ENCODE measurements at places on chromosomes 1 and 21.
A peak's percentile ranks its signal among the peaks of the same experiment; 100 is the strongest.

DNA sequence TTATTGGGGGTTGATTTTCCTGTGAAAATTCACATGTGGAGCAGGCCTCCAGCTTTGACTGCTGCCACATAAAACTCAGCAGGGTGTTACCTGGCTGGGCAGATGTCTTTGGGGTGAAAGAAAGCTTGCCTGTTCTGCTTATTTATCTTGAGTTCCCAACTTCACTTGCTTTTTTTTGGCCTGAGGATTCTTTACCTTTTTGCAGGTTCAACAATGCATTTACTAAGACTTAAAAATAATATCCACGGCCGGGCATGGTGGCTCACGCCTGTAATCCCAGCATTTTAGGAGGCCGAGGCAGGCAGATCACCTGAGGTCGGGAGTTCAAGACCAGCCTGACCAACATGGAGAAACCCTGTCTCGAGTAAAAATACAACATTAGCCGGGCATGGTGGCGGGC, 509.1 kb downstream of the KIF26B start:
- DNase-seq, result no peak

DNA sequence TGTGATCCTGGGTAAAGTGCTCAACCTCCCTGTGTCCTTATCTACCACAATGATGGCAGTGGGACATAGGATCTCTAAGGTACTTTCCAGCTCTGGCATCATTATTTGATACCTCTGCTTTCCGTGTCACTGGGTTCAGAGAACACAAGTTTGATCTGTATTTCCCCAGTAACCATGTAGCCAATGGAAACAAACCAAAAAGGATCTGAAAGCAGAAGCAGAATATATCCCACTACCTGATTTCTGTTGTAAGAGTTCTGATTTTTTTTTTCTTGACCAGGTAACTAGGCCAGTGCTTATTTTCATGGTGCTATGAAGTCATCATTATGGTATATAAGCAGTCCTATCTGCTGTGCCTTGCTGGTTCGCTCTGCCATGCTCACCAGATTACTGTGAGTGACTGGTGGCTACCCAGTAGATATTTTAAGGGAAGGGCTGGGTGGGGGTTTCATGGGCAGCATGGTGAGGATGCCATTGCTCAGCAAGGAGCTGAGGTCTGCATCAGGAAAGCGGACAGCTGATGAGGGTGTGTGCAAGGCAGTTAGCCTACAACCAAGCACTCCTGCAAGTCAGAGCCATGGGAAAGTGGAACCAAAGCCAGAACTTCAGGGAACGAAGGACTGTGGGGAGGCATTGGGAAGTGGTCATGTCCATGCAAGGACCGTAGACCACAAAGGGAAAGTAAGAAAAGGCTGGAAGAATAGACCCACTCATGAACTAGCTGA, 104.9 kb upstream of the EDEM3 start:
- no peak for DNase-seq

DNA sequence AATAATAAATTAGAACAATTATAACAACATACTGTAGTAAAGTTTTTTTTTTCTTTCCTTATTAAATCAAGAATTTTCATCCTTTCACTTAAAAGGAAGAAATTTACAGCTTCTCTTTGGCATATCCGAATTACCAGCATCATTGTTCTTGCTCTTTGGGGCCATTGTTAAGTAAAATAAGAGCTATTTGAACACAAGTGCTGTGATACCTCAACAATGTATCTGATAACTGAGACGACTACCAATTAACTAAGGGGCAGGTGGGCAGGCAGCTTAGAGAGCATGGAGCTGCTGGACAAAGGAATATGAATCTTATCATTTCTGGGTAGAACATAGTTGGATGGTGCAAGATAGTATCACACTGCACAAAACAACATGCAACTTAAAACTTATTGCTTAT, 719.9 kb upstream of the TMPRSS15 start:
- peak; percentile 31 for DNase-seq

- no peak for DNase-seq
Observed at GRCh38 chr1:237702161-237702560, 188.6 kb downstream of the ZP4 start.

DNA sequence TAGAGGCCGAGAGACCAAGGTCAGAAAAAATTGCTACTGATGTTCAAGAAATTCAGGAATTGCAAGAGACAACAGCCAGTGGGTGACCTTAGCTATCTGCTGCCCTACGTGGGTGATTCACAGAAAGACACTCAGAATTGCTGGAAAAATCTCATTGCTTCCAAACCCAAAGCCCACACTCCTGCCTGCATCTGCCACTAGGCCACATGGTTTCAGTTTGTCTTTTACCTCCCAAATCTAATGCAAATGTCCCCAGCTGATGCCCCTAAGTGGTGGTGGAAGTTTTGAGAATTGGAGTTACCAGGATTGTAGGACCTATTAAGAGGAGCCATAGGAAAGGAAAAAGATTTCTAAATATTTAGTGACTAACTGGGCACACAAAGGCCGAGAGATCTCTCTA, 341.5 kb upstream of the CHRM3 start:
- no peak for DNase-seq

DNA sequence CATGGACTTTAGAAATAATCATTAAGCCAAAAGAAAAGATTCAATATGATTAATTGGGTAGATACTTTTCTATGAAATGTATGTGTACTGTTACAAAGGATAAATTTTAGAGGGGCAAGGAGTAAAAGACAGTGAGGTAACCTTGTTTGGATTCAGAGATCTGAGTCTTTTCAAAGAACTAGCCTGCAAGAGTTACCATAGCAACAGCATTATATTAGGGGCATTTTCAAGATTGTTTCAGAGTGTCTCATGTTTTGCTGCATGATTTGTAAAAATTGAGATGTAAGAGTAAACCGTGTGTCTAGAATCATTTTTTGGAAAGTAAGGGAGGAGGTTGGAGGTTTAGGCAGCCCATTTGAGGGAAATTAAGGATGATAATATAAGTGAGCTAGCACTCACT, 70.6 kb upstream of the KIAA1614 start:
- DNase-seq, result no peak

DNA sequence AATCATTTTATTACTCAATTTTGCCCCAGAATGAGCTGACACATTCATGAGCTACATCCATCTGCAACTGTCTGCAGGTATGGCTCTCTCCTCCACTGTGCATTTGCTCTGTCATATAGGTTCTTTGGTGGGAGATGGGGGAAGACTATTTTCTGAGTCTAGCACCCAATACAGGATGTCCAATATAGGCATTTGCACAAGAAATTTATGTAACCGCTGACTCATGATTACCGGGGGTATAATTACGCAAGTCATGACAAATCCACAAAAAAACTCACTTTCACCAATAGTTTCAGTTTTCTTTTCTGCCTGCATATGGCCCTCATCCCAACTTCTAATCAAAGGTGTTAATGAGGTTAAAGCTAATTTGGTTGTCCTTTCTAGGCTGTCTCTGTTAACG, 17.5 kb upstream of the VSIG8 start:
- DNase-seq, result no peak

DNA sequence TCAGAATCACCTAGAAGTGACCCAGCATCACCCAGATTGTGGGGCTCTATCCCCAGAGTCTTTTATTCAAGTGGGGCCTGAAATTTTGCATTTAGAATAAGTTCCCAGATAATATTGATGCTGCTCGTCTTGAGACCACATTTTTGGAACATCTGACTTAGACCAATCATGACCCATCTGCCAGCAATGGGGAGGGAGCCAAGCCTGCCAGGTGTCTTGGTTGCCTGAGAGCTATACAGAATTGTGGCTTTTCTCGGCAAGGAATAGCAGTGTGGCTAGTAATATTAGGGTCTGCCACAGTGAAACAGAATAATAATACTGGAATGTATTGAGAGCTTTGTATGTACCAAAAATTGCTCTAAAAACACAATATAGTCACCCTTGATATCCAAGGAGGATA, 31.1 kb upstream of the RGS8 start:
- DNase-seq, result no peak

- peak; percentile 8 for DNase-seq
Observed at GRCh38 chr1:160211046-160211790, 6.0 kb downstream of the PEA15 start.

DNA sequence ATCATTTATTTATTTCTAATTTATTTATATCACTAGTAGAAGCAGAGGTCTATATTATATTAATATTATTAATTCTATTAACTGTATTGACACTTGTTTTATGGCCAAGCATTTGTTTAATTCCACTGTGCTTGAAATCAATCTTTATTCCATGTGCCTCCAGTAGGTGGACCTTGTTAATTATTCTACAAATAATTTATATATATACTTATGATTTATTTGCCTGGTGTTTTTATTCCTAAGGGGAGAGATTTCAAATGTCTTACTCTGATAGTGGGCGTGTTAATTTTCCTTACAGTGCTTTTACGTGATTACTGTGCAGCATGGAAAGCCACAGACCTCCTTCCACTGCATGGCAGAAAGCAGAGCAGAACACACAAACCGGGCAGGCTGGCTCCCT, 17.5 kb upstream of the OR6N2 start:
- no peak for DNase-seq

DNA sequence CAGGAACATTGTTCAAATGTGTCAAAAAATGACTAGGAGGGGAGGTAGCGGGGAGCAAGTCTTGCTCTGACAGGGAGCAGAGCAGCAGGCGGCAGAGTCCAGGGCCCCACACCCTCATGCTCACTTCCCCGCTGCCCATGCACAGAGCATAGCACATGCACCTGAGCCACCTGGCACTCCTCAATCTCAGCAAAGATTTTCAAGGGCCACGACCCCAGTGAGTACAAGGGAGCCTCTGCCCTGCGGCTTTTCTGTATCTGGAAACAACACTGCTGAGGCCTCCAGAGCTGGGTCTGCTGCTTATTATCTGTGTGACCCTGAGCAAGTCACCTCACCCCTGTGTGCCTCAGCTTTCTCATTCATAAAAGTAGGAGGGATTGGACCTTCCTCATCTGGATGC, 1.1 kb upstream of the GJB3 start:
- no peak for DNase-seq

DNA sequence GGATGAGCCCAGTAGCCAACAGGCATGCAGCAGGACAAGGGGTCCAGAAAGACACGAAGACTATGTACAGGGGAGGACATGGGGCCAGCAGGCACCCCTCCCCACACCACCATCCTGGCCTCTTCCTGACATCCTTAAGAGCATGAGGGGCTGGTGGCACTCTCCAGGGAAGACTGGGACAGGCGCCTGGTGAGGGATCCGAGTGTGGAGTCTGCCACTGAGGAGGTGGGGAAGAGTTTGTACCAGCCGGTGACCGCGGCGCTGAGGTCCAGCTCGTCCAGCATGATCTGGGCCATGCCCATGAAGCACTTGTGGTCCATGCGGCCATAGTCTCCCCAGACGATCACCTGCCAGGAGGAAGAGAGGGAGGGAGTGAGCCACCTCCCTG, 39.1 kb downstream of the RIMS3 start:
- DNase-seq, result no peak

GRCh38 chr1:222914861-222915632, 100.2 kb downstream of the DISP1 start:
- no peak for DNase-seq

GRCh38 chr1:206495493-206496046, 11.8 kb upstream of the RASSF5 start:
- no peak for DNase-seq

- no peak for DNase-seq
Observed at GRCh38 chr1:12029720-12030339, 10.5 kb downstream of the MIIP start.

DNA sequence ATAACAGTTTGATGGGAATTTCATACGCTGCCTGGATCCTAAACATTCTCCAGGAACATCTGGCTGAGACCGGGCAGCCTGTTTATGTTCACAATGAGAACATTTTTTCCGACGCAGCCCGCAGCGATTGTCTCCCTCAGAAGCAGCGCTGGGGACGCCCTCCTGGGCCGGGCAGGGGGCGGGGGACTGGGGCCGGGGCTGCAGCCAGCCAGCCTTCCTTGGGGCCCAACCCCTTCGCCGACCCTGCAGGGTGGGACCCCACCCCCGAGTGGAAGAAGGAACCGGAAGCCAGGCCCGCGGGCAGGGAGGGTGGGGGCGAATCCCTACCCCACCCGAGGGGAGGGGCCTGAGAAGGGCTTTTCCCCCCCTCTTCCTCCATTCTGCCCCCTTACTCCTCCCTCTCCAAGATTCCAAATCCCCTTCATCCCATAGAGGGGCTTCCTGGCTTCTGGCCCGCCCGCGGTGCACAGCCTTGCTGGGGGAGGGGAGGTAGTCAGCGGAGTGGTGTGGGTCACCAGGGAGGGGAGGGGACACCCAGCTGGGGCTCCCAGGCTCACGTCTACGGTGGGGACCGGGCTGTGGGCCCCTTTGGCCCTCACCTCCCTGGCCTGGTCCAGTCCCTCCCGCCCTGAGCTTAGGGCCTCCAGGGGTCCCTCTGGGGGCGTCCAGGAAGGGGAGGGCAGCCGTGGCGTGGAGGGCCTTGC, 60.6 kb downstream of the WNT9A start:
- no peak for DNase-seq

DNA sequence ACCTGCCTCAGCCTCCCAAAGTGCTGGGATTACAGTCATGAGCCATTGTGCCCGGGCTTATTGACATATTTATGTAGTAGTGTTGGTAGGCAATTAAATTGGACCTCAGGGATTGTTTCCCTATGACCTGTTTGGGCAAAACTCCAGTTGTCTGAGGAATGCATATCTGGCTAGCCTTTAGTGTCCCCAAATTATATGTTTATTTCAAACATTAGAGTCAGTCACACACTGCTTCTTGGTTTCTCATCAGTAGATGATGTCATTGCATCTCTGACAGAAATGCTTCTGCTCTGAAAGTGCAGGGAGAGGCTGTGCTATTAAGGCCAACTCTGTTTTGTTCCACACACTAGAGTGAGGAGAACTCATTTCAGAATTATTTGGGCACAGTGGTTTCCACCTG, 12.5 kb downstream of the PIP5K1A start:
- DNase-seq, result no peak

GRCh38 chr1:114099268-114099667, 54.4 kb downstream of the SYT6 start:
- DNase-seq, result peak; percentile 78

DNA sequence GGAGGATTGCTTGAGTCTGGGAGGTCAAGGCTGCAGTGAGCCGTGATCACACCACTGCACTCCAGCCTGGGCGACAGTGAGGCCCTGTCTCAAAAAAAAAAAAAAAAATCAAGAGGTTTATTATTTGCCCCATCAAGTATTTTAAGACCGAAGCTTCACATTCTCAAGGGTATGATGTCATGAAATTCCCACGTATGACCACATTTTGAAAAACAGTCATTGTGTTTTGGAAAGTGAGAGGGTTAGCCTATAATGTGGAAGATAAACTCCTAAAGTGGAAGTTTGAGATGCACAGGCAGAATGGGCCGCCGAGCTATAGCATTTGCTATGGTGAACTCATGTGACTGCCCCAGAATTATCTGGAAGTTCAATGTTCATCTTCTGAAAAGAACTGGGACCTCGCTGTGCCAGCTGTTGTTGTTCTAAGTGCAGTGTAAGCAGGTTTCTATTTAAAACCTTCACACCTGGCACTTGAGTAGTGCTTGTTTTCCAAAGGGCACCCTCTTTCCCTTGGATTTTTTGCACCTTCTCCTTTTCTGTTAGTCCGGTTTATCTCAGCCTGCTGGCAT, 96.9 kb upstream of the SLC25A33 start:
- DNase-seq, result no peak

GRCh38 chr1:50747394-50747793, 212.7 kb downstream of the FAF1 start:
- no peak for DNase-seq

Data from NCI-H1105 (cell line).